ENCODE measurements at places on chromosomes 1 and 21.

DNA sequence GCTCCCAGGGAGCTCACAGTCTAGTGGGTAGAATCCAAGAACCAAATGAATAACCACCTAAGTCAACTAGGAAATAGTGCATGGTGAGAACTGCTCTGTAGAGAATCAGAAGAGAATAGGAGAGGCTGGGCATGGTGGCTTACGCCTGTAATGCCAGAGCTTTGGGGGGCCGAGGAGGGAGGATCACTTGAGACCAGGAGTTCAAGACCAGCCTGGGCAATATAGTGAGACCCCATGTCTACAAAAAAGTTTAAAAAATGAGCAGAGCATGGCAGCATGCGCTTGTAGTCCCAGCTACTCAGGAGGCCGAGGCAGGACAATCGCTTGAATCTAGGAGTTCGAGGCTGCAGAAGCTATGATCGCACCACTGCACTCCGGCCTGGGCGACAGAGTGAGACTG, 122.3 kb upstream of the IRF2BP2 start:
- no peak for DNase-seq

- peak; percentile 41 for DNase-seq
Observed at GRCh38 chr1:245154429-245155271, at the start of gene KIF26B. Gene KIF26B, plus strand, starts transcription at chr1:245154985. Its CDS starts 440 bp downstream, at chr1:245155425.

- no peak for DNase-seq
Observed at GRCh38 chr21:18249672-18250071, 5.0 kb downstream of the CHODL start.

GRCh38 chr1:167430134-167430848, 88.0 kb downstream of the CD247 start:
- no peak for DNase-seq

DNA sequence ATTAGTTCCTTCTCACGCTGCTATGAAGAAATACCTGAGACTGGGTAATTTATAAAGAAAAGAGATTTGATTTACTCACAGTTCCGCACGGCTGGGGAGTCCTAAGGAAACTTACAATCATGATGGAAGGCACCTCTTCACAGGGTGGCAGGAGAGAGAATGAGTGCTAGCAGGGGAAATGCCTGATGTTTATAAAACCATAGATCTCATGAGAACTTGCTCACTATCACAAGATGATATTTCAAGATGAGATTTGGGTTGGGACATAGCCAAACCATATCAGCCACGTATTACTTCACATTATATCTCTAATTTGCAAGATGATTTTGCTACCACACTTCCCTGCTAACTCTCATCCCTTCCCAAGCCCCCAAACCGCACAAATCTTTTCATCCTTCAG, 9.1 kb downstream of the MNDA start:
- DNase-seq: no peak

GRCh38 chr21:28086861-28087581, 905.7 kb downstream of the LTN1 start:
- DNase-seq: no peak

DNA sequence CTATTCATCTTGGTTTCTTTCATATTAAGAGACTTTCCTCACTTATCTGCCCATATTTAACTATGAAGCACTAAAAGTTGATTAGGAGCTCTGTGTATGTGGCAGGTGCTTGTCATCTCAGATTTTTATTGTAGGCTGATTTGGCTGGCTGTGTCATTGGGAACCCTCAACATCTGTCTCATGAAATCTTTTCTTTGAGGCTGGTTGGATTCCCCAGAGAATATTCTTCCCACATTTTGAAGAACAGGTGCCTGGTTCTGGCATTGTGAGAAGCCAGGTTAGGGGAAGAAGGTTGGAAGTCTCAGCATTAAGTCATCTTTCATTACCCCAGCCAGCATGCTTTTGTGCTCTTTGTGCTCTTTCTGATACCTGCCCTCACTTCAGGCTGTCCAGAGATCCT, 37.1 kb downstream of the EEIG2 start:
- no peak for DNase-seq

- DNase-seq: no peak
Observed at GRCh38 chr1:31984419-31985347, 29.0 kb upstream of the KHDRBS1 start.

DNA sequence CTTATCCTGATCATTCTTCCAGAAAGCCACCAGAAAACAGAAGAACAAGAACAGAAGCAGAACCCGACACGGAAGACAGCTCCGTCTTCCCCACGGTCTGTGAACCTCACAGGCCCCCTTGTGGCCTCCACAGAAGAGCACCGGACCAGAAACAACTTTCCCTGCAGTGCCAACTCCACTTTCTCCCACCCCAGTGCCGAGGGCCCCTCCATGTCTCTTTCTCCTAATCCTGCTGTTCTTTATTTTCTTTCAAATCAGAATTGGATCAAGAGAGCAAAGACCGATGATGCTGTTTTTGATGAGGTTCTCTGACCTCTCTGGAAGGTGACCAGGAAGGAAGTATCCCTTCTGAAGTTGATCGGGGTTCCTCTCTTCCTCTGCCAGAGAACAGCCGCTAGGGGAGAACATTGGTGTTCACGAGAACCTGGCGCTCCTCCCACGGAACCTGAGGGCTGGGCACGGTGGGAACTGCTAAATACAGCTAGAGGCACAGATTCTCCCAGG, 58.9 kb upstream of the CTTNBP2NL start:
- DNase-seq: no peak

- no peak for DNase-seq
Observed at GRCh38 chr1:204451352-204452124, 39.9 kb upstream of the PPP1R15B start.

DNA sequence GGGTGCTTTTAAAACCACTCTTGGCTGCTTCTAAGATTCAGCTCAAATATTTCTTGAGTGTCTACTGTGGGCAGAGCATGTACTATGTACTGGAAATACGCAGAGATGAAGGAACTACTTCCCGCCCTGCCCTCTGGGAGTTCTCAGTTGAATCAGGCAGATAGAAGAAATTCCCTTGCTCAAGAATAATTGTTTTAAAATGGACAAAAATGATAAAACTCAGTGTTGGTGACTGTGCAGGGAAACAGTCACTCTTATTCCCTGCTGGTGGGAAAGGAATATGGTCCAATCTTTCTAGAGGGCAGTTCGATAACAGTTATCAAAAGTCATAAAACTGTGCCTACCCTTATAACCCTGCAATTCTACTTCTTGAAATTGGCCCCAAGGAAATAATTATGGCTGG, 16.9 kb upstream of the GRHL3 start:
- no peak for DNase-seq

DNA sequence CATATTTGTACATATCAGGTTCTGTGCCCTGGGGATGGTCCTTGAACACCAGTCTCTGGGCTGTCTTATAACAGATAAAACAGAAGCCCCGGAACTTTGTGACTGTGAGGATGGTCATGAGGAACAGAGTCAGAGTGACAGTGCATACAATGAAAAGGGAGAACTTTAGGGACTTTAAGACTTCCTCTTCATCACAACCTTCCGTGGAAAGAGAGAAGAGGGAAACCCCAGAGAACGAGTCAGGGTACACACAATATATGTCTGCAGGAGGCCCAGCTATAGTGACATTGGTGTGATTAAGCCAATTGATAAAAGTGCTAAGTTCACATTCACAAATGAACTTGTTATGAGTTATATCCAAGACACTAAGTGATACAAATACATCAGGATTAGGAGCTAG, 32.1 kb downstream of the TLR5 start:
- no peak for DNase-seq

DNA sequence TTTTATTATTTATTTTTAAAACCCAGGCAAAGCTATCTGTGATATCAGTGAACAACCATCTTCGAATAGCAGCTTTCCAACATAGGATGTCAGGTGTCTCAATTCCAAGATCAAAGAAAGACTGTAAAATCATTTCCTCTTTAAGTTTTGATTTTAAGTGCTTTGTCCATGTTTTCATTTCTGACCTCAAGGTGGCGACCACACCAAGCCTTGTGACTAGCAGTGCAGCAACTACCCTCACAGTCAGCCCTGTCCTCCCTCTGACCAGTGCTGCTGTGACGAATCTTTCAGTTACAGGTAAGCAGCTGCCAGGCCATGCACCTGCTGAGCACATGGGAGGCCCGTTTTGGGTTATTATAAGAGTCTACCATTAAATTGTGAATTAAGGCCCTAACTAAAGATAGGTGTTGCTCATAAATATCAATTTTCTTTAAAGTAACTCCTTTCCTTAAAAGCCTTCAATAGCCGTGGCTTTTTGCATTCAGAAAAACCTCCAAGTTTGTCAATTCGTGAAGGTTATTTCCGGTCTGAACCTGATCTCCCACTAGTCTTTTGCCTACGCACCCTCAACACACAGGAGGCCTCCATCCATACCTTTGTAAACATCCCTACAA, 117.0 kb downstream of the CD247 start:
- DNase-seq: peak; percentile 6

DNA sequence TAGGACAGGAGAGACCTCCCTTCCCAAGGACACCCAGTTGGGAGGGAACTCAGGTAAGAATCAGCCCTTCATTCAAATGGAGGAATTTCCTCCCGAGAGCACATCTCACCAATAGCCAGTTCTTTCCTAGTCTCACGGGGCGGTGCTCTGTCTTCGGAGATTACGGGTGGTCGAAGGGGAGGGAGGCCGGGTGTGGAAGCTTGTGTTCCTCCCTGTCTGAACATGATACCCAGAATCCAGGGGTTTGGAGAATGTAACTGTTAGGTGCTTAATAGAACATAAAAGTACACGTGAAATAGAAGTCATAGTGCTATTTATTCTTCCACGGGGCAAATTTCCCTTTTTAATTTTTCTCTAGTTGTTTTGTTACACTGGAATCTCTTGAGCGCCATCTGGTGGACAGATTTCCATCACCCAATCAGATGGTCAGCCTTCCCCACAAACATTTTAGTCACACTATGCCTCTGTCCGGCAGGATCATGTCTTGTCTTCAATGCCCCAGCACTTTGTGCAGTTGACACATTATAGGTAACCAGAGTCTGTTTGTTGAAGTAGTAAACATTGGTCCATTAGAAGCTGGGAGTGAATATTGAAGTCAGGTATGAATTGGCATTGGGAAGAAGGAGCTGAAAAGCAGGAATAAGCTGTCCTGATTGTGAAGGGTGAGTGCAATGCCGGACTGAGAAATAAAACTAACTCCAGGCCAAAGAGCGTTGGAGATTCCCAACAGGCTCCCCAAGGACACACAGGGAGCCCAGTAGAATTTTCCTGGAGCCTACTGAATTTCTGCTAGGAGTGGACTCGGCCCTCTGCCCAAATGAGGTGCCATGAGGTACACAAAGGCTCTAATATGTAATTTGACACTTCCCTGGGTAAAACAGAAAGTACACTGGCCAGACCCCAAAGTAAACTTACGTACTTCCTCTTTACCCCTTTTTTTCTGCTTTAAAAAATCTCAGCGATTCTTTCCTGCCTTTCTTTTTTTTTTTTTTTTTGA, 27.6 kb upstream of the ZNF697 start:
- DNase-seq: no peak

DNA sequence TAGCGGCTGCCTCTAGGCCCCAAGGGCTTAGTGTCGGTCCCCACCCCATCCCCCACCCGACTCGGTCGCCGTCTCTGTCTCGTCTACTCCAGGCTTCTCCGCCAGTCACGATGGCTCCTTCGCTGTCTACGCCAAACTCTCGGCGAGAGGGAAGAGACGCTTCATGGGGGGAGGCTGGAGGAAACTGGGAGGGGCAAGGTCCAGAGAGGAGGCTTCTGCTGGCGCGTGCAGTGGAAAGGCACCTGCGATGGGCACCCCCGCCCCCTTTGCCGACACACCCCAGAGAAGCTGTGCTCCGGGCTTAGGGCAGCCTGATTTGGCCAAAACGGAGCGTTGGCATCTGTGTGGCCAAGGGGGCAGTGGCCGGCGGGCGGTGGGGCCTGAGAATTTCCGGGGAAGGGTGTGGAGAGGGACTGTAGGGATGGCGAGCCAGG, 1.2 kb upstream of the CSMD2 start:
- no peak for DNase-seq

DNA sequence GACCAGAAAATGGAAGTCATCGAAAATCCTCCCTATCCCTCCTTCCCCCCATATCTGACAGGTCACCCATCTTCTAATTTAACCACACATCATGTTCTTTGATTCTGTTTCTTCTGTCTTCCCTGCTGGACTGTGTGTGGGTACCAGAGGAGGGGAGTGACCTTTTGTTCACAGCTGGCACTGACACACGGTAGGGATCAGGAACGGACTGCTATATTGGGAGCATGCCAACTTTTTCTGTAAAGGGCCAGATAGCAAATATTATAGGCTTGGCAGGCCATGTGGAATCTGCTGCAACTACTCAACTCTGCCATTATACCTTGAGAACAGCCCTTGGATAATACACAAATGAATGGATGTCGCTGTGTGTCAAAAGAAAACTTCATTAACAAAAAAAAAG, 7.5 kb upstream of the TOMM20 start:
- no peak for DNase-seq

GRCh38 chr1:181984006-181984405, 77.5 kb downstream of the ZNF648 start:
- no peak for DNase-seq

GRCh38 chr21:31928656-31929055, 55.8 kb downstream of the HUNK start:
- DNase-seq: no peak

DNA sequence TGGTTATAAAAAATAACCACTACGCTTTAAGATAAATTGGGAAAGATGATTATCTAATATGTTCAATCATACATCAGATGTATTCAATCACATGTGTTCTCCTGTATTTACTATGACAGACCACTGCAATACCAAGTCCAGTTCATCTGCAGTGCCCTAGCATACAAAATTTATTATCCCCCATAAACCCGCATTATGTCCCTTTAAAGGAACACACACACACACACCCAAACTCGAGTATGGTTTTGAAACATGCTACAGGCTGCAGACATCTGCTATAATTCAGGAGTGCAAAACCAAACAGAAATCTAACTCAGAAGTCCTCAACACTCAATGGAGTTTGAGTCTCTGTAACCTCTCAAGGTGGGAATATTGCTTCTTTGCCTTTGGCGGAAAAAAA, 14.9 kb downstream of the ODF2L start:
- no peak for DNase-seq

GRCh38 chr1:30313176-30313575, 410.2 kb downstream of the MATN1 start:
- DNase-seq: no peak

- no peak for DNase-seq
Observed at GRCh38 chr1:38690790-38691449, 168.7 kb downstream of the RRAGC start.

GRCh38 chr21:40792691-40793456, 54.1 kb downstream of the DSCAM start:
- no peak for DNase-seq

GRCh38 chr1:204103431-204103741, 30.5 kb downstream of the SOX13 start:
- DNase-seq: no peak

- DNase-seq: no peak
Observed at GRCh38 chr1:161374373-161374772, 6.7 kb upstream of the CFAP126 start.

GRCh38 chr1:229334269-229334668, 8.6 kb downstream of the CCSAP start:
- DNase-seq: no peak

GRCh38 chr21:32826329-32827167, 55.0 kb upstream of the PAXBP1 start:
- peak; percentile 30 for DNase-seq
